CD8-positive, alpha-beta memory T cell (primary cell): ENCODE measurements at places on chromosomes 2 and 18.

DNA sequence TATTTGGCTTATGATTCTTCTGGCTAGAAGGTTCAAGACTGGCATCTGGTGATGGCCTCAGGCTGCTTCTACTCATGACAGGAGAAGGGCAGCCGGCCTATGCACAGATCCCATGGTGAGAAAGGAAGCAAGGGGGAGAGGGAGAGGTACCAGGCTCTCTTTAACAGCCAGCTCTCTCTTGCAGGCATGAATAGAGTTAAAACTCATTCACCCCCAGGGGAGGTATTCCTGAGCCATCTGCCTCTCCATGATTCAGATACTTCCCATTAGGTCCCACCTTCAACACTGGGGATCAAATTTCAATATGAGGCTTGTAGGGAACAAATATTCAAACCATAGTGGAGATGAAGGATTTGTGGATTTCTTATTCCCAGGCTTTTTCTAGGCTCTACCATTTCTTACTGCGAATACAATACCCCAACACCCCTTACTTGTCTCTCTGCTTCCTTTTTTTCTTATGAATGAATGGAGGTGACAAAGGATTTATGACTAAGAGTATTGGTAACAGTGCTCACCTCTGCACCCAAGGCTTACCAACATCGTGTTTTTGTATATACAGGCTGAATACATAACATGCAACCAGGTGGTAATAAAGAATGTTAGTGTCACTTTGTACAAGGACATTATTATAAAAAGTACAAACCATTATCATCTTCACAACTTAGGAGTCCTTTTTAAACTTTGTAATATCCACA is 454.6 kb upstream of the TRIB2 start:
- no peak for DNase-seq

- DNase-seq = no peak
These were observed 23.6 kb upstream of the VWA3B start for GRCh38 chr2:98063291-98063854.

DNA sequence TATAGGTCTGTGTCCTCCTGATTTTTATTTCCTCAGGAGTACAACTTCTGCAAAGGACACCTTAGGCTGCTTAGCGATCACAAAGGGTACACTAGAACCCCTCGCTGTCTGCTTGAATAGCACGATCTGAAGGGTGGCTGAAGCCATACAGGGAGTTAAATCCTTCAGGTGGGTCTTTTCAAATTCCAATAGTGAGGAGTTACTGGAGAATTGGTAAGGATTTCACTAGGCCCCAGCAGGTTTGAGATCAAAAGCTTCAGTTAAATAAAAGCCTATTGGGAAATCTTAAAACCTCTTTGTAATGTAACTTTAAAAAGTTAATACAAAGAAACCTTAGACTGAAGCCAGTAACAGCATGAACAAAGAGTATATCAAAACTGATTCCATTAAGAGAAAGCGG is 613.1 kb downstream of the ZEB2 start:
- no peak for DNase-seq

- DNase-seq = no peak
These were observed 42.5 kb downstream of the WDR35 start for GRCh38 chr2:19947184-19947940.

GRCh38 chr2:42156721-42157120 is 12.4 kb upstream of the EML4 start:
- DNase-seq = no peak
